ENCODE measurements at places on chromosomes 2 and 18.

DNA sequence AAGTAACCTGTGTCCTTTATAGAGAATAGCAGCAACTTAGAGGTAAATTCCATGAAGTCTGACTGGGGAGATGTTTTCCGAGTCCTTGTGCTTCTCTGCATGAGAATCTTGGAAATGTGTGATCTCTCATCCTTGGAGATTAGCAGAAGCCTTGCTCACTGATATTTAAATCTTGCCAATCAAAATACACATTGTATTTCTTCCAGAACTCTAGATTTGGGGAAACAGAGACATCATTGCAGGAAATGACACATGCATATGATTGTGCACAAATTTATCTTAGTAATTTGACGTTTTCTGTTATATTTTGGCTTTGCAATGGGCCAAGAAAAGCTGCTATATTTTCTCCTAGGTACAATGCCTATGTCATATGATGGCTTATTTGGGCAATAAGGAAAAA lies 182.6 kb downstream of the ZNF804A start:
- no peak for DNase-seq

DNA sequence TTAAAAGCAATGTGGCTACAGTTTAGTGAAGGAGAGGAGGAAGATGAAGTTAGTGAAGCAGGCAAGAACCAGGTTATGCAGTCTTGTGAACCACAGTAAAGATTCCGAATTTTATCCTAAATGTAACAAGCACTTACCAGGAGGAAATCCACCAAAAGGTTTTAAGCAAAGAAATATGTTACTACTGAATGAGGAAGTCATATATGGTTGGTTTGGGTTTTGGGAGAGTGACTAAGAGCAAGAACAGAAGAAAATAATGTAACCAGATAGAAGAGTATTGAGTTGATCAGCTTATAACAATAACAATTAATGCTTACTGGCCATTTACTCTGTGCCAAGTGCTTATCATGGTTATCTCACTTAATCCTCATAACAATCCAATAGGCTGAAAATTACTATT lies 1.9 kb downstream of the USP37 start:
- DNase-seq, result no peak

GRCh38 chr18:10391506-10391905 lies 62.9 kb upstream of the APCDD1 start:
- no peak for DNase-seq

- DNase-seq, result no peak
Measured at GRCh38 chr2:78654941-78655340, 370.6 kb upstream of the REG3G start.

DNA sequence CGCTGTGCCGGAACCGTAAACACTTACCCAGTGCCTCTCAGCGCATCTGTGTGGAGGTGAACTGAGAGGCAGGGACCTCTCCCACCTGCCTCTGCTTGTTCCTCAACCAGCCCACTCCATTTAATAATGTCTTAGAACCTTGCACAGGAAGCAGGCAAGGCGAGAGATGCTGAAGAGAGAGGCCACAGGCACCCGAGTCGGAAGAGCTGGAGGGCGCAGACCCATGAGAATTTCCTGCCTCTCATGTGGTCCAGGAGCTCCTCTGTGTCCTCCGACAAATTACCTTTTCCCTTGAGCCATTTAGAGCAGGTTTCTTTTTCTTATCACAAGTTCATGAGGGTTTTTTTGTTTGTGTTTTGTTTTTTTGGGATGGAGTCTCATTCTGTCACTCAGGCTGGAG lies 4.9 kb upstream of the RFX8 start:
- DNase-seq, result no peak

GRCh38 chr2:99960790-99961189 lies 181.6 kb downstream of the AFF3 start:
- DNase-seq, result no peak

Measured in NCI-H146 (cell line).